ENCODE measurements at places on chromosomes 16 and 17.

- no peak for DNase-seq
These were observed 64.2 kb downstream of the ENGASE start for GRCh38 chr17:79138826-79139225.

DNA sequence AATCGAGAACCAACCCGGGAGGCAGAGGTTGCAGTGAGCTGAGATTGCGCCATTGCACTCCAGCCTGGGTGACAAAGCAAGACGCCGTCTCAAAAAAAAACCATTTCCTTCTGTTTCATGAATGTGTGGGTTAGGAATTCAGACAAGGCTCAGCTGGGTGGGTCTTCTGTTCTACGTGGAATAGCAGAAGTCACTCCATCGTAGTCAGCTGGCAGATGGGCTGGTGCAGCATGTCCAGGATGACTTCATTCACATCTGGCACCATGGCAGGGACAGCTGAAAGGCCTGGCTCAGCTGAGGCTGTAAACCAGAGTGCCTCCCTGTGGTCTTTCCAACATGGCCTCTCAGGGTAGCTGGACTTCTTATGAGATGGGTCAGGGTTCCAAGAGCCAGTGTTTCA lies 89.0 kb downstream of the C17orf67 start:
- DNase-seq = no peak

GRCh38 chr16:15949210-15950160 lies at the start of gene ABCC1:
Gene ABCC1, plus strand, starts transcription at chr16:15949616. Its CDS starts 136 bp downstream, at chr16:15949752.
- no peak for DNase-seq

- DNase-seq = no peak
These were observed 75.6 kb downstream of the ENGASE start for GRCh38 chr17:79150035-79150733.

DNA sequence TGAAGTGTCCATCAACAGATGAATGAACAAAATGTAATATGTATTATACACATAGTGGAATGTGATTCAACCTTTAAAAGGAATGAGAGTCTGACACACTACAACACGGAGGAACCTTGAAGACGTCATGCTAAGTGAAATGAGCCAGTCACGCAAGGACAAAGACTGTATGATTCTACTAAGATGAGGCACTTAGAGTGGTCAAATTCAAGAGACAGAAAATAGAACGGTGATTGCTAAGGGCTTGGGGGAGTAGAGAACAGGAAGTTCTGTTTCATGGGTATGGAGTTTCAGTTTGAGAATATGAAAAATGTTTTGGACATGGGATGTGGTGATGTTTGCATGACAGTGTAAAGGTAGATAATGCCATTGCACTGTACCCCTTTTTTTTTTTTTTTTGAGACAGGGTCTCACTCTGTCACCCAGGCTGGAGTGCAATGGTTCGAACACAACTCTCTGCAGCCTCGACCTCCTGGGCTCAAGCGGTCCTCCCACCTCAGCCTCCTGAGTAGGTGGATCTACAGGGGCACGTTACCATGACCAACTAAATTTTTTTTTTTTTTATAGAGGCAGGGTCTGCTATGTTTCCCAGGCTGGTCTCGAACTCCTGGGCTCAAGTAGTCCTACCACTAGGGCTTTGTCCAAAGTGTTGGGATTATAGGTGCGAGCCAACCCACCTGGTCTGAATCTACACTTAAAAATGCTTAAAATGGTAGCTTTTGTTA lies 2.9 kb upstream of the CCDC102A start:
- no peak for DNase-seq

GRCh38 chr16:48583075-48584065 lies 26.6 kb downstream of the N4BP1 start:
- DNase-seq = no peak

GRCh38 chr17:60372790-60373483 lies 19.0 kb downstream of the USP32 start:
- no peak for DNase-seq

DNA sequence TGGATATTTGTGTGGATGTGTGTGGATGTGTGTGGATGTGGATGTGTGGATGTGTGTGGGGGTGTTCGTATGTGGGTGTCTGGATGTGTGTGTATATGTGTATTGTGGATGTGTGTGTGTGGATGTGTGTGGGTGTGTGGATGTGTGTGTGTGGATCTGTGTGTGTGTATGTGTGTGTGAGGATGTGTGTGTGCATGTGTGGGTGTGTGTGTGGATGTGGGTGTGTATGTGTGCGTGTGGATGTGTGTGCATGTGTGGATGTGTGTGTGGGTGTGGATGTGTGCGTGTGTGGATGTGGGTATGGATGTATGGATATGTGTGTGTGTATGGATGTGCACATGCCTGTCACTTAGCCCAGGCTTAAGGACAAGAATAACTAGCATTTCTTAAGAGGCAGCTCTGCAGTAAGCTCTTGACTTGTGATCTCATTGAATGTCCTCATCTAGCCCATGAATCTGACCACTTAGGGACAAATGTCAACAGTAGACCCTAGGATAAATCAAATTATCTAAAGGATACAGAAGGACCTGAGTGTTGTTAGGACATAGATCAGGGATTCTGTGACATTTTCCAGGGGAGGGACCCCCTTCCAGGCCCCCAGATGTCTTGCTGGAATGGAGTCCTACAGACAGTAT lies 83.5 kb downstream of the BMERB1 start:
- no peak for DNase-seq

DNA sequence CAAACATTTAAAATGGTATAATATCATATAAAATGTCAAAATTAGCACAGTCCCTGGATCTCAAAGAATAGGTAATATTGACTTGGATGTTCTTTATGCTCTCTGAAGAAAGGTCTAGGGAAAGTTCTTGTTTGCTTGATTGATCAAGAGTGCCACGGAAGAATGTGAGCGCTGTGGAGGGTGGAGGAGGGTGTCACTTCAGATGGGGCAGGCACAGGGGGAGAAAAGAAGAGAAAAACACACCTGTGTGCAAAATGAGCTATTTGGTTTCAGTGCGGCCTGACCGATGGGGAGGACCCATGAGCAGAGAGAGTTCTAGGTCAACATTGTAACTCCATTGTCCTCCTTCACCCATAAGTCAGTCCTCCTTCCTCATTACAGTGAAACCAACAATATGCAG lies 8.8 kb upstream of the VPS4A start:
- no peak for DNase-seq

DNA sequence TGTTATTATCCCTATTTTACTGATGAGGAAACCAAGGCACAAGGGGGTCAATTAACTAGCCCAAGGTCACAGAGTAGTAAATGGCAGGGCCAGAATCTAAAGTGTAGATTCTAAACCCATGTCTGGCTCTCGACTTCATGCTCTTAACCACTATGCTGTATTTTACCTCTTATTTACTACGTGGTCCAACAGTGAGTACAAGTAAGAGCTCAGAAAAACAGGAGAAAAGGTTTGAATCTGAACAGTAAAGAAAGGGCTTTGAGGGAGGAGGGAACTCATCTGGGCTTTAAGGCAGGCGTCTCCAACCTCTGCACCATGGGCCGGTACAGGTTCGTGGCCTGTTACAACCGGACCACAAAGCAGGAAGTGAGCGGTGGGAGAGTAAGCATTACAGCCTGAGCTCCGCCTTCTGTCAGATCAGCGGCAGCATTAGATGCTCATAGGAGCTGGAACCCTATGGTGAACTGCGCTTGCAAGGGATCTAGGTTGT lies 62.9 kb downstream of the SMURF2 start:
- no peak for DNase-seq

- no peak for DNase-seq
These were observed 13.0 kb upstream of the SALL1 start for GRCh38 chr16:51163894-51164566.

GRCh38 chr17:31389657-31390381 lies 1.7 kb upstream of the RAB11FIP4 start:
- DNase-seq = no peak
